Stimulated activated CD4-positive, alpha-beta T cell treated with anti-CD3 and anti-CD28 coated beads, Interleukin-12 subunit alpha, Interleukin-12 subunit beta, amount 100 ng/mL, for 4 hours (primary cell): ENCODE measurements at places on chromosomes 1 and 21.

- no peak for DNase-seq
Measured at GRCh38 chr1:178953538-178954324, 72.0 kb upstream of the FAM20B start.

DNA sequence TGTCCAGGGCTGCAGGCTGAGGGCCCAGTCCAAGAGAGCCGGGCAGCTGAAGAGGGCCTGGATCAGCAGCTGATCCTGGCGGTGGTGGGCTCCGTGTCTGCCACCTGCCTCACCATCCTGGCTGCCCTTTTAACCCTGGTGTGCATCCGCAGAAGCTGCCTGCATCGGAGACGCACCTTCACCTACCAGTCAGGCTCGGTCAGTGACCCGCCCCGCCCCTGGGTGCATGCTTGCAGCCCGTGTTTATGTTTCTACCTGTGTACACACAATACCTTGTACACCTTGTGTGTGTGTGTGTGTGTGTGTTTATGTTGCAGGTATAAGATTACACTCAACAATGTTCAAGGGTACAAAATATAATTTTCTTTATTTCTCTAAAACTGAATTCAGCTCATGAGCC is 13.0 kb downstream of the TIE1 start:
- no peak for DNase-seq

GRCh38 chr1:100989306-100990077 is 36.1 kb downstream of the DPH5 start:
- no peak for DNase-seq

DNA sequence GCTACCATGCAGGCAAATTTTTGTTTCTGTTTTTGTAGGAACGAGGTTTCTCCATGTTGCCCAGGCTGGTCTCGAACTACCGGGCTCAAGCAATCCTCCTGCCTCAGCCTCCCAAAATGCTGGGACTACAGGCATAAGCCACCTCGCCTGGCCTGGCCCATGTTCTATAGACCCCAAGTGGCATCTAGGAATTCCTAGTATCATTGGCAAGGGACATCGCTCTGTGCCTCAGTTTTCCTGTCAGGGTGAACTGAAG is 14.5 kb downstream of the NES start:
- no peak for DNase-seq

DNA sequence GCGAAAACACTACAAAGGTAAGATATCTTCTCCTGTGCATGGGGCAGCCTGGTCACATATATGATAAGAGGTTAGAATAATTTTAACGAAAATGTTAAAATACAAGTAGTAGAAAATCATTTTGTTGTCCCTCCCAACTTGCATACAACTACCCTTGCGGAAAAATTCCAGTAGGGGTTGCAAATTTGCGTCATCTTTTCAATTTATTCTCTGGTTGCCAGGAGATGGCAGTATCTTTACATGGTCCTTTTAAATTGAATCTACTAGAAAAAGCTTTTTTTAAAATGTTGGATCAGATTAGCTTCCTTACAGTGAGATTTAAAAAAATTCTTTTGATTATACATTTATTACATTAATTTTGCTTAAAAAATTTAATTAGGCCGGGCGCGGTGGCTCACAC is 10.9 kb downstream of the S100PBP start:
- DNase-seq, result no peak

- no peak for DNase-seq
Measured at GRCh38 chr1:32925403-32926162, 24.4 kb upstream of the TMEM54 start.

DNA sequence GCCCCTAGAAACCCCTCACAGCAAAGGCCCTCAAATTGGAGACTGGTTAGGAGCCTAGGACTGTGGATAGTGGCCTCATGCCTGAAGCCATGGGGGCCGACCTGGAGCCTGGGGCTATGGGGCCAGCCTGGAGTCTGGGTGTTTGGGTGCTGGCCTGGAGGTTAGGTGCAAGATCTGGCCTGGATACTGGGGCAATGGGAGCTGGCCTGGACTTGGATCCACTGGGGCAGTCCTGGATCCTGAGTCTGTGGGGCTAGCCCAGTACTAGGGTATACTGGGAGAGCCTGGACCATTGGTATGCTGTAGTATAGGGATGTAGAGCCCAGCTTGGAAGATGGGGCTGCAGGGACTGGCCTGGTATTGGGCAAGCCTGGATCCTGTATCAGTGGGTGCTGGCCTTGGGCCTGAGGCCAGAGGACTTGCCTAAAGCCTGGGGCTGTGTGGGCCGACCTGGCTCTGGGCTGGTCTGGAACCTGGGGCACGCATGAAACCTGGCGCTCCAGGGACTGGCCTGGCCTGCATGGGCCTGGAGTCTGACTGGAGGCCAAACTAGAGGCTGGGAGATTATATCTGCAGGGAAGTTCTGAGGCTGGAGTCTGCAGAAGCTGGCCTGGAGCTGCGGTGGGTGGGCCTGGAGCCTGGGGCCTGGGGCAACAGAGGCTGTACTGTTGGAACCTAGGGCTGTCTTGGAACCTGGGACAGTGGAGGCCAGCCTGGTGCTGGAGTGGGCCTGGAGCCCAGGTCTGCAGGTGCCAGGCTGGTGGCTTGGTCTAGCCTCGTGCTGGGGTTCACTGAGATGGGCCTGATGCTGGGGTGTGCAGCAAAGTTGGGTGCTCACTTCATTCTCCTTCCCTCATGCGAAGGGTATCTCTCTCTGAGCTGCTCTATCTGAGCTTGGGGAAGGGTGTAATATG is 12.6 kb upstream of the DENND1B start:
- DNase-seq, result no peak

DNA sequence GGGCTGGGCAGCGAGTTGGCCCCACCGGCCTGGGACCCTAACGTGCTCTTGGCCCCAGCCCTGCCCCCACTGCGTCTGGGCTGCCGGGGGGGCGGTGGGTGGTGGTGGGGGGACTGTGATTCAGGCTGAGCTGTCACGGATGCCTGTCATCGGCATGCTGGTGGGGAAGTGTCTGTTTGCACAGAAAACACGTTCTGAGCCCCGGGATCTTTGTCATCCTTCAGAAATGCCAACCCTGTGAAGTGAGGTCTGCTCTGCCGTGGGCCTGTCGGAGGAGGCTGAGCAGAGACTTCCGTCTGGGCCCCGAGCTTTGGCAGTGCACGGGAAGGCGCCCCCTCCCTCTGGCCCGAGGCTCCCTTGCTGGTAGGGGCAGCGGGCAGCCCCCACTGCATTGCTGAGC is 24.3 kb upstream of the PLCH2 start:
- no peak for DNase-seq

DNA sequence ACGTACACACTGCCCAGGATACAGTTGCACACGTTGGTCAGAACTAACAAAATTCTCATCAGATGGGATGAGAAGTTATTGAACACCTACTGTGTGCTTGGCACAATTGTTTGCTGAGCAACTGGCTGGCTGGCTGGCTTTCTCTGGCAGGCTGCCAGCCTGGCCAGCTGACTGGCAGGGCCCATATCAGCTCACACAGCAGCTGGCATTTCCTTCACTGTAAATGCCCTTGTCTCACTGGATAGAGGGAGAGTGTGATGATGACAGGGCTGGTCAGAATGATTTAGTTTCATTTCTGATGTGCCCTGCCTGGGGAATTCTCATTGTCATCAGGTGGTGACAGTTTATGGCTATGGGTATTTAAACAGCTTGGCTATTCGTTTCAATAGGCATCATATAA is 15.8 kb downstream of the CAMK2N1 start:
- DNase-seq, result no peak

- no peak for DNase-seq
Measured at GRCh38 chr1:64295561-64295960, 92.1 kb downstream of the UBE2U start.

DNA sequence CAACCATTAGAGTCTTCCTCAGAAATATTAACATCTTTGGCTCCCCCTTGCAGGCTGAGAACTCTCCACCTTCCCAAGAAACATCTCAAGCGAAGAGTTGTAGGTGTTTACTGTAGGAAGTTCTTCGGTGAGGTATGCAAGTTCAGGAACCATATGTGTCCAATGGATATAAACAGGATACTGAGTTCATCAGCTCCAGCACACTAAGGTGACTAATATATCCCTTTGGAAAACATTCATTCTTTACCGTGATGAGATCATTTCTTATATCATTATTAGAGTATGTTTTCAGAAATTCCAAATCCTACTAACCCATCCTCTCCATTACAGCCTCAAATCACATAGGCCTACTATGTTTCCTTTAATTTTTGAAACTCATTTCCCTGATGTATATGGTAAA is 37.3 kb upstream of the PRMT6 start:
- DNase-seq, result no peak

- no peak for DNase-seq
Measured at GRCh38 chr1:205250699-205251098, 23.0 kb downstream of the TMCC2 start.

DNA sequence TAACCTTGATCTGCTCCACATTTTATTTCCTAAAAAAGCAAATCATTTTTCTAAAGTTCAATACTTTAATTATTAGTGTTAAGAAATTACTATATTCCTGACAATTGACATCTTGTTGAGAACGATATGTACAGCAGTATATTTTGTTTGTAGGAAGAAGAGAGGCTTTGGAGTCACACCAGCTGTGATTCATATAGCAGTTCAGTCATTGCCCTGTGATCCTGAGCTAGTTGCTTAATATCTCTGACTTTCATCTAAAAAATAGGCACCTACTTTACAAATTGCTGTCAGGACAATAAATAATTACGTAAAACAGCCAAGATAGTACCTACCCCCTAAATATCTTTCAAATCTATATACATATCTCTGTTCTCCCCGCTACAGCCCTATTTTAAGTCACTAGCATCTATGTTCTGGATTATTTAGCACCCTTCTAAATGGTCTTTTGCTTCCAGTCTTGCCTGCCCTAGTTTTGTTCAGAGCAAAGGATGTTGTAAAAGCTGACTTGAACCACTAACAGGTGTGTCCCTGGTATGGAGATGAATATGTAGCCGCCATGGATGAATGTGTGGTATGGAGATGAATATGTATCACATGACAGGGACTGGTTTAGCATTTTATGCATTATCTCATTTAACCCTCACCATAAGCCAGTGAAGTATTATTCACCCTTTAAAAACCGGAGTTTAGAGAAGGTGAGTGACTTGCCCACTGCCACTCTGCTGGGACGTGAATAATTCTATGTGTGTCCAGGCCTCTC is 42.2 kb downstream of the RNF220 start:
- DNase-seq, result no peak

DNA sequence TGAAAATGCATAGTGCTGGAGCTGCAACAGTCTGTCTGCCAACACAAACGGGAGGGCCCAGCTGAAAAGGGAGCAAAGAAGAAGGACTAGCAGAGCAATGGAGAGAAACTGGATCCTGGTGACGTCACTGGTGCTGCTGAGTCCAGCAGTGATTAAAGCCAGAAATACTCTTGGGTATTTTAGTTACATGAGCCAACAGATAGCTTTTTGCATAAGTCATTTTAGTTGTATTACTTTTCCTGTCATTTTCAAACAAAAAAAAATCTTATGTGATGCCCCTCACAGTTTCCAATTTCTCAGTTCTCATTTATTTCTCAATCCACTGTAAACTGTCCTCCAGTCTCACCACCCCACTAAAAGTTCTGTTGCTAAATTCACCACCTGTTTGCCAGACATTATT is 38.7 kb upstream of the NEK7 start:
- DNase-seq, result no peak

DNA sequence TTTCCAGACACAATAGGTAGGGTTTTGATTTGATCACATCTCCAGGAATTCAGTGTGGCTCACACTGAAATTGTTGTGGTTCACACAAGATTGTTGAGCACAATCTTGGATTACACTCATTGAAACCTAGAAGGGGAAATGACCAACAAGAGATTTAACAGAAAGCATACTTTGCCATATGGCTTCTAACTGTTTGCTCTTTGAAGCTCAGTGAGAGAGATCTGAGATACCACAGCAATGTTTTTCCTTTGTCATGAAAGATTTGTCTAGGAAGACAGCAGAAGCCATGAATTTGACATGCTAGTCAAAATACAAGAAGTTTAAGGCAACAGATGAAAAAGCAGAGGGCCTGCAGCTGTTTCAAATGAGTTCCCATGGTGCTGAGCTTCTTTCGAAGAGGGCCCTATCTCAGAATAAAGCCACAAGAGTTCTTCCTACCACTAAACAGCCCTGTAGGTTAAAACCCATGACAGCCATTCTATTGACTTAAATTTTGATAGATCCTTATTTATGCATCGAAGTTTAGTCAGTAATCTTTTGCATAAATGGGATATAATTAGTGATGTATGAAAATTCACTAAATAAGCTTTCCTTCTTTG is 650.4 kb downstream of the LTN1 start:
- no peak for DNase-seq

DNA sequence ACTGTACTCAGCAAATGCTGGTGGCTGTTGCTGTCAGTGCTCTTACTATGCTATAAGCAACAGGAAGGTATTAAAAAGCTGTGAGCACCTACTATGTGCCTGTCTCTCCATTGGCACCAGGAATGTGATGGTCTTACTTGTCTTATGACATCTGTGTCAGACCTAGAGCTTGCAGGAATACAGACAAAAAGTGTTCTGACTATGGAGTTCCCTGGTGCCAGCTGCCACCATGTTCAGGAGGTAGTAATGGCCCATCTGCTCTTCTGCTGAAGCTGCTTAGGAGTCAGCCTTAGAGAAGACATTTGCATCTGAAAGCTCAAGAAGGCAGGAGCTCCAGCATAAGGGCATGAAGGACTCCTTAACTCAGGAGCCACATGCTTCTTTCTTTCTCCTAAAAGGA is 52.3 kb downstream of the MAB21L3 start:
- DNase-seq, result no peak

DNA sequence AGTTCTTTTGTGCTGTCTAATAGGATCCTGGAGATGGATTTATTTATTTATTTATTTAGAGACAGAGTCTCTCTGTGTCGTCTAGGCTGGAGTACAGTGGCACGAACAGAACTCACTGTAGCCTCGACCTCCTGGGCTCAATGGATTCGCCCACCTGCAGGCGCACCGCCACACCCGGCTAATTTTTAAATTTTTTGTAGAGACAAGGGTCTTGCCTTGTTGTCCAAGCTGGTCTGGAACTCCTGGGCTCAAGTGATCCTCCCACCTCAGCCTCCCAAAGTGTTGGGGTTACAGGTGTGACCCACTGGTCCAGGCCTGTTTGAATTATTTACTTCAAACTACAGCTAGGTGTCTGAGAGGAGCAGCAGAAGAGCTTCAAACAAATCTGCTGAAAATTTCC is 9.6 kb upstream of the SPEN start:
- DNase-seq, result no peak

DNA sequence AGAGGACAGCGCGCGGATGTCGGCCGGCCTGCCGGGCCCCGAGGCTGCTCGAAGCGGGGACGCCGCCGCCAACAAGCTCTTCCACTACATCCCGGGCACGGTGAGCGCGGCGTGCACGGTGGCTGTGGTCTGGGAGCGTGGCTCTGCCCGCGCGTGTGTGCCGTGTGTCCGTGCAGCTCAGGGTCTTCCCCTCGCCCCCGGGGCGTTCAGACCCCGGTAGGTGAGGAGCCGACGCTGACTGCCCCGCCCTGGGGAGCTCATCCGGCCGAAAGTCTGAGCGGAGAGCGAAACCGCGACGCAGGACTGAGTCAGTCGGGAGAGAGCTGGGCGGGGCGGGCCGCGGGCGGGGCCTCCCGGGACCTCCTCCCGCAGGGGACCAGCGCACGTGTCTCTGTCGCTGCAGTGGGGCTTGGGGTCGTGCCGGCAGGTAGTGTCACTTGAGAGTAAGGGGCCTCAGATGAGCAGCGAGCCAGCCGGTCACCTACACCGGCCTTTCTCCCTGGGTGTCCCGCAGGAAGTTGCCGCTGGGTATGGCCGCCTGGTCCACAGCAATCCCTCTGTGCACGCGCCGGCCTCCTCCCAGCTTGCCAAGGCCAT is 520 bp downstream of the PLEKHN1 start:
- peak; percentile 87 for DNase-seq

GRCh38 chr1:52727956-52728656 is 1.9 kb downstream of the ZYG11B start:
- no peak for DNase-seq

- no peak for DNase-seq
Measured at GRCh38 chr1:223258751-223259198, 105.2 kb downstream of the SUSD4 start.
